AG10803 (cell line): ENCODE measurements at places on chromosomes 3 and 15.

DNA sequence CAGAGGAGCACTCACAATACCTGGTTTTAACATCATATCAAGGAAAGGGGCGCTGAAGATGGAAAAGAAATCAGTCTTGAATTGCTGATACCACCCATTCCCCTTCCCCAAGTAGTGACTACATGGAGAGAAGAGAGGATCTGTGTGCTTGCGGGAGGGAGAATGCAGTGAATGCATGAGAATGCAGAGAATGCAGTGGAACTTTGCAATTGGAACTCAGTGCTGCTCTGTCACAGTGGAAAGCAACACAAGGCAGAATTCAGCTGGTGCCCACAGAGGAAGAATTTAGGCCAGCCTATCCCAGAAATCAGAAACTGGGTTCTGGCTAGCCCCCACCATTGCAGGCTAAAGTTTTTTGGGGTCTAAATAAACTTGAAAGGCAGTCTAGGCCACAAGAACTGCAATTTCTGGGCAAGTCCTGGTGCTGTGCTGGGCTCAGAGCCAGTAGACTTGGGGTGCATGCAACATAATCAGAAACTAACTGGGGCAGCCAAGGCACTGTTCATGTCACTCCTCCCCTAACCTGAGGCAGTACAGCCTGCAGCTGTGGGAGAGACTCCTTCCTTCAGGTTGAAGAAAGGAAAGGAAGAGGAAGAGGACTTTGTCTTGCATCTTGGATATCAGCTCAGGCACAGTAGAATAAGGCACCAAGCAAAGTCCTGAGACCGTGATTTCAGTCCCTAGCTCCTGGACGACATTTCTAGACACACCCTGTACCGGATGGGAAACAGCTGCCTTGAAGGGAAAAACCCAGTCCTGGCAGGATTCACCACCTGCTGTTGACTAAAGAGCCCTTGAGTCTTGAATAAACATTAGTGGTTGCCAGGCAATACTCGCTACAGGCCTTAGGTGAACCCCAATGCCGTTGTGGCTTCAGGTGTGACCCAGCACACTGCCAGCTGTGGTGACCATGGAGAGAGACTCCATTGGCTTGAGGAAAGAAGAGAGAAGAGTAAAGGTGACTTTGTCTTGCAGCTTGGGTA is 329.3 kb downstream of the TBL1XR1 start:
- no peak for DNase-seq

- no peak for DNase-seq
Measured at GRCh38 chr15:66878761-66879160, 176.7 kb downstream of the SMAD6 start.

DNA sequence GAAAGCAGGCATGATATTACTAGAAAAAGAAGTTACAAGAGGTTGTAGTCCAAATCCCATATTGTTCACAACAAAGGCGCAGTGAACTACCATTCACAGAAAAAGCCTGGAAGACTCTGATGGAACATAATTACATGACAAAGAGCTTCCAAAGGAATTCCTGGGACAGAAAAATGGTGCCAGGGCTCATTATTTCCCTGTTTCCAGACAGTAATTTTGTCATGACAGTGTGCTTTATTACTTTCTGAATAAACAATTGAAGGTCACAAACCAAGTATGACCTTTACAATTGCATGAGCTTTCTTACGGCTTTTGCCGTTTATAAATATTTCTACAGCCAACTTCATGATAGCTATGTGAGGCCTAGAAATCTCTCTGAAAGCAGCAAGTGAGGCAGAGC is 61.0 kb downstream of the CYFIP1 start:
- DNase-seq, result no peak

GRCh38 chr3:9949115-9949514 is 3.1 kb downstream of the PRRT3 start:
- DNase-seq, result no peak

DNA sequence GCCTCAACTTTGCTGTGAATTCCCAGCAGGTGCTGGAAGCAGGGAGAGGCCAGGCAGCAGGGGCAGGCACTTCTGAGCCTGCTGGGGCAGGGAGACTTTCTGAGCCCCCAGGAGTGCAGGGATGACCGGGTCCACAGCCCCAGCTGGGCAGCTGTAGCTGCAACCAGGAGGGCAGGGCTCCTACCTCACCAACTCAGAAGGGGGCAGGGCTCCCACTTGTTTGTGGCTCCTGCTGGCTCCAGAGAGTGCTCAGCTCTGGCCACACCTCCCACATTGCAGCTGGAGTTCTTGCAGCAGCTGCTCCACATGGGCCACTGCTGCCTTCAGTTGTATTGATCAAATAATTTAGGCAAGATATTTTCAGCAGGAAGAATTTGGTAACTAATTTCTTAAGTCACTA is 812.3 kb downstream of the NSUN3 start:
- no peak for DNase-seq

GRCh38 chr15:91704343-91704742 is 149.2 kb upstream of the SLCO3A1 start:
- DNase-seq, result no peak

GRCh38 chr3:106587551-106587950 is 718.7 kb upstream of the CBLB start:
- DNase-seq, result no peak

- DNase-seq, result no peak
Measured at GRCh38 chr3:156742401-156742800, 68.0 kb downstream of the TIPARP start.

GRCh38 chr15:45873781-45874180 is 239.0 kb downstream of the SQOR start:
- DNase-seq, result peak; percentile 81

- DNase-seq, result no peak
Measured at GRCh38 chr3:11593318-11594034, 50.2 kb downstream of the VGLL4 start.

GRCh38 chr3:14366248-14366647 is 36.2 kb upstream of the SLC6A6 start:
- DNase-seq, result no peak

- DNase-seq, result no peak
Measured at GRCh38 chr3:27673701-27674100, 48.4 kb downstream of the EOMES start.

GRCh38 chr15:41871175-41871905 is 22.5 kb downstream of the SPTBN5 start:
- no peak for DNase-seq

GRCh38 chr15:69082554-69082953 is 68.1 kb downstream of the NOX5 start:
- no peak for DNase-seq

- DNase-seq, result no peak
Measured at GRCh38 chr15:50077651-50078050, 41.4 kb downstream of the ATP8B4 start.

DNA sequence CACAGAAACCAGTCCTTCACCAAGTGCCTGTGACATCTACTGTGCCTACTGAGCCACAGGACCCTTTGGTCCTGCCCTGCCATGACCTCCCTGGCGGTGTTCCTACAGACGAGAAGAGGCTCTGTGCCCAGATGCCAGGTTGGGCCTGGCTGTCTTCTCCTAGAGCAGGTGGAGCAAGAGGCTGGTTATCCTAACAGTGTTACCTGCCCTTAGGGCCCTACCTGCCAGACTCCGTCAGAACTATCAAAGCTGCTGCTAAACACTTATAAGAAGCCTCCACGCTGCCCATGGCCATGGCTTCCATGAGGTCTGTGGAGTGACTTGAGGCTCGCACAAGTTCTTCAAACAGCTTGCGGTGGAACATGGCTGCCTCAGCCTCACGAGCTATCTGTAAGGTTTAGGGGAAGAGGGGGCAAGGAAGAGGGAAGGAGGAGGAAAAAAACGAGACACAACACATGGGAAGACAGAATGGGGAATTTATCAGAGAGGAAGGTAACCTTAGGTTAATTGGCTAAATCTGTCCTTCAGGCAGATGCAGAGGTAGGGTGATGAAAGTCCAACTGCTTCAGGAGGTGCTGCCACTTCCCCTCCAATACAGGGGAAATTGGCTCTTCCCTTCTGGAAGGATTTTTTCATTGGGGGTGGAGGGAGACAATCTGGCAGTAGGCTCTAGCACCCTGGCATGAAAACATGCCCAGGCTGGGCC is 5.4 kb upstream of the GRAMD2A start:
- no peak for DNase-seq
